ENCODE measurements at places on chromosomes 3 and 15.

GRCh38 chr3:19748782-19749447, 185.1 kb downstream of the EFHB start:
- DNase-seq, result no peak

DNA sequence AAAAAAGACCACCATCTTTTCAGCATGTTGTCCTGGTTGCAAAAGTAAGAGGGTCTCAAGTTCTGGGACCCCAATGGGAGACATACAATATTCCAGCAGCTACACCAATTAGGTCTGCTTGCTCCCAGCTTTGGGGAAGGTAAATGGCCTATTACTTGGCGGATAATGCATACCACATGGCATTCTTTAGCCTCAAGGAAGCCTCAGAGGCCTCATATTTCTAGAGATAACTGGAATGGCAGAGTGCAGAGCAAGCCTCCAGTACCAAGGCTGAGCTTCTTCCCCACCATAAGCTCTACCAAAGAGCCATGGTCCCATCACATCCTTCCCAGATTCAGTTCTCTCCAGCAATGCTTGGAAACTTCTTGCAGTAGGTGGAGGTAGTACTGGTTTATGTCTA, 493.8 kb downstream of the SHQ1 start:
- DNase-seq, result no peak

- no peak for DNase-seq
Measured at GRCh38 chr15:39793923-39794322, 11.3 kb upstream of the FSIP1 start.

GRCh38 chr3:124780356-124780755, 50.1 kb downstream of the UMPS start:
- no peak for DNase-seq

- DNase-seq, result no peak
Measured at GRCh38 chr3:156606729-156607128, 51.8 kb upstream of the SSR3 start.

- DNase-seq, result no peak
Measured at GRCh38 chr3:157442729-157443128, 6.1 kb downstream of the PTX3 start.

DNA sequence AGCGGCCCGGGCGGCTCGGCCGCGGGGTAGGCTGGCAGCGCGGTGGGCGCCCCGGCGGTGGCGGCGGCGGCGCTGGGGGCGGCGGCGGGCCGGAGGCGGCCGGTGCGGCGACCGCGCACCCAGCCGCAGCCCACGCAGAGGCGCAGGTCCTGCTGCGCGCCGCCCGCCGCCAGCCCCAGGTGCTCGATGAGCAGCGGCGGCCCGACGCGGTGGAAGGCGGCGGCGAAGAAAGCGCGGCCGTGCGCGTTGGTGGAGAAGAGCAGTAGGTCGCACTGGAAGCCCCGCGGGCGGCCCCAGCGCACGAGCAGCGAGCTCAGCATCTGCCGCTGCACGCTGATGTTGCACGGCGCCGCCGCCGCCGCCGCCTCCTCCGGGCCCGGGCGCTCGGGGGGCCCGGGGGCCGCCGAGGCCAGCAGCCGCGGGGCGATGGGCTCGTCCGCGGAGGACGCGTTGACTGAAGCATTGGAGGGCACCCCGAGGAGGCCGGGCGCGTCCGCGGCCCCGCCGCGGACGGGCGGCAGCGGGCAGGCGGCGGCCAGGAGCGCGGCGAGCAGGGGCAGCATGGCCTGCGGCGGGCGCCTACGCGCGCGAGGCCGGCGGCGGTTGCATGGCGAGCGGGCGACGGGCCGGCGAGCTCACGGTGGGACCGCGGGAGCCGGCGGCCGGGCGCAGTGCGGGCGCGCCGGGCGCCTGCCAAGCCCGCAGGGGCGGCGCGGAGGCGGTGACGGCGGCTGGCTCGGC, 452 bp downstream of the TMEM158 start:
- peak; percentile 48 for DNase-seq

DNA sequence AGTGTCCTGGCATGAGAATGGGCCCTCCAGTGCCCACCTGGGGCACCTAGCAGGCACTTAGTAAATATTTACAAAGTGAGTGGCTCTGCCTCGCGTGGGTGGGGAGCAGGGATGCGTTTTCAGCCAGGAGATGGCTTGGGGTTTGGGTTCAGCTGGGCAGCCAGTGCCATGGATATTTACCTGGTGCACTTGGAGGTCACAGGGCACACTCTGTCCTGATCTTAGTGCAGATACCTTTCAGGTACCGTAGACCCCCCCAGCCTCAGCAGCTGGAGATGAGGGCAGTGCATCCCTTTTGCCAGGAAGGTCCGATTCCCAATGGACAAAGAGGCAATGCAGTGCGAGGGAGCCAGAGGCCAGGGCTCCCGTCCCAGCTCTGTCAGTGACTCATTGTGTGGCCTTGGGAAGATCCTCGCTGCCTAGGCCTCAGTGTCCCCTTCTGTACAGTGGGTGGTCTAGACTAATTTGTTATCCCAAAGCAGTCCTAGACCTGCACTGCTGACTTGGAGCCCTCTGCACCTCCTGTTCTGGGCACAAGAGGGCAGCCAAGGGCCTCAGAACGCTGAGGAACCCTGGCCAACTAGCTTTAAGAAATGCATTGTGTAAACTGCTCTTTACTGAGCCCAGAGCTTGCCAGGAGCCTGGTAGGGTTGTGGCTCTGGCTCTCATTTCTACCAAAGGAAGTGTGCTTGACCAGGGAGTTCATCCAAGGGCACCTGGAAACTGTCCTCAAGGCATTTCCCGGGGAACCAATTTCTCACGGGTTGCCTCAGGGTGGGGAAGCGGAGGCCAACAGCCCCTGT, 16.0 kb downstream of the HDAC11 start:
- peak; percentile 78 for DNase-seq

DNA sequence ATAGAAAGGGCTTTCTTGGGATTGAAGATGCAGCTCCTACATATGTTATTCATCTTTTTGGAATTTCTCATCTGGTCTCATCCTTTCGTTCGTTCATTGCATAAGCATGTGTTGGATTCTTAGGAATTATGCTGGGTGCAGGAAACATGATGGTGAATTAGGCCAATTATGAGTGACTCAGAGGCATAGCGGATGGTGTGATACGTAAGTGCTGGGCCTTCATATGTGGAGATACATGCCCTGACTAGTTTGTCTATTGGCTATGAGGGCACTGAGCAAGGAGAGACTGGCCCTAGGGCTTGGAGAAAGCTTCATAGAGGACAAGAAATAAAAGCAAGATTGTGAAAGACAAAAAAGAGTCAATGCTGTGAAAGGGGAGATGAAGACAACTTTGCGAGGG, 235.1 kb downstream of the MYRIP start:
- no peak for DNase-seq

Data from activated T-cell treated with anti-CD3 and anti-CD28 coated beads, Interleukin-2, amount 50 U/mL, for 48 hours (primary cell).